ENCODE measurements at places on chromosomes 1 and 21. TPM values are rescaled to one million over a fixed set of nuclear protein-coding genes. Genes with fewer than 3 reads are reported as not detected.

The TNFRSF18 gene
- polyA plus RNA-seq = not detected

The HNRNPU gene
- polyA plus RNA-seq = 346 TPM

The VWA1 gene
- 0.88 TPM for polyA plus RNA-seq

The ESRRG gene
- polyA plus RNA-seq = 4.9 TPM

The C1orf210 gene
- polyA plus RNA-seq = not detected

The CYP4Z1 gene
- polyA plus RNA-seq = not detected

The SNX7 gene
- 7.5 TPM for polyA plus RNA-seq

The FMN2 gene
- polyA plus RNA-seq = 24.8 TPM

The SELP gene
- polyA plus RNA-seq = not detected

The IGSF3 gene
- polyA plus RNA-seq = 81.1 TPM

Measured in neural cell (in vitro differentiated cells).